ENCODE measurements at places on chromosomes 6 and 20.

GRCh38 chr6:75206576-75207342 is 906 bp upstream of the COL12A1 start:
- peak; percentile 55 for DNase-seq

- peak; percentile 33 for DNase-seq
Measured at GRCh38 chr6:47073125-47074110, 31.3 kb upstream of the ADGRF1 start.

DNA sequence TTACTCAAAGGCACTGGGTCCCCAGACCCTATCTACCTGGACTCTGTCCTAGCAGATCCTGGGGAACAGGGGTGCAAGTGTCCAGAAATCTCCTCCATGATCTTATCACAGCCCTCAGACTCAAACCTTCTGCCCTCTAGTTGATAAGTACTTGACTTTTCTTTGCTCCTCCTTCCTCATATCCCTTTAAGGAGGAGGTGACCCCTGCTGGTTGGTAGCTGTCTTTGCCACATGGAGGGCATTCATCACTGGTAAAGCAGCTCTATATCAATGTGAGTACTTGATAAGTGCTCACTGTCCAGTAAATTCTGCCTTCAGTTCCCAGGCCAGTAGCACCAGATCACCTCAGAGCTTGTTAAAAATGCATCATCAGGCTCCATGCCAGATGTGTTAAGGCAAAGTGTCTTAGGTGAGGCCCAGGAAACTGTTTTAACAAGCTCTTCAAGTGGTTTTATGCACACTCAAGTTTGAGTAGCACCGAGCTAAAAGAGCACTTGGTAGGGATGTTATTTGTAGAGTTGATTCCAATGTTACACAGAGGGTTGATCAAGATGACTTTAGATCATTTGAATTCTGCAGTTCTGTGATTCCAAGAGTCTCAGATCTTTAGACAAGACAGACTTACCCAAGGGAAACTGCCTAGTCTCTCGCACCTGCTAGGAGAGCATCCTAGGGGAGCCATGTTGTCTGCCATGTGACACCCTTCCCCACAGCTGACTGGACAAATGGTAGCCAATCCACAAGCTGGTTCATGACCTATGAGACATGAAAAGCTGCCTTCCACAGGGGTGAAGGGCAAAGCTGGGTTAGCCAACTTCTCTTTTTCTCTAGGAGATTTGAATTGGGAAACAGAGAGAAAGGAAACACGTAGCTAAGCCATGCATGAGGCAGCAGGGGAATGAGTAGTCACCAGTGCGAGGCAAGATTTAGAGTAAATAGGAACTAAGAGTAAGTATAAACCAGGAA is 18.6 kb downstream of the TREML2 start:
- peak; percentile 77 for DNase-seq

- DNase-seq: no peak
Measured at GRCh38 chr6:119552021-119552420, 202.5 kb upstream of the MAN1A1 start.

- DNase-seq: peak; percentile 65
Measured at GRCh38 chr20:50380697-50381040, 129.5 kb upstream of the PTPN1 start.

- DNase-seq: no peak
Measured at GRCh38 chr6:14315353-14315752, 197.8 kb downstream of the CD83 start.

All from choroid plexus epithelial cell (primary cell).